ENCODE measurements at places on chromosomes 16 and 17.

GRCh38 chr17:73465953-73466230 is 154.1 kb upstream of the CDC42EP4 start:
- DNase-seq, result no peak

DNA sequence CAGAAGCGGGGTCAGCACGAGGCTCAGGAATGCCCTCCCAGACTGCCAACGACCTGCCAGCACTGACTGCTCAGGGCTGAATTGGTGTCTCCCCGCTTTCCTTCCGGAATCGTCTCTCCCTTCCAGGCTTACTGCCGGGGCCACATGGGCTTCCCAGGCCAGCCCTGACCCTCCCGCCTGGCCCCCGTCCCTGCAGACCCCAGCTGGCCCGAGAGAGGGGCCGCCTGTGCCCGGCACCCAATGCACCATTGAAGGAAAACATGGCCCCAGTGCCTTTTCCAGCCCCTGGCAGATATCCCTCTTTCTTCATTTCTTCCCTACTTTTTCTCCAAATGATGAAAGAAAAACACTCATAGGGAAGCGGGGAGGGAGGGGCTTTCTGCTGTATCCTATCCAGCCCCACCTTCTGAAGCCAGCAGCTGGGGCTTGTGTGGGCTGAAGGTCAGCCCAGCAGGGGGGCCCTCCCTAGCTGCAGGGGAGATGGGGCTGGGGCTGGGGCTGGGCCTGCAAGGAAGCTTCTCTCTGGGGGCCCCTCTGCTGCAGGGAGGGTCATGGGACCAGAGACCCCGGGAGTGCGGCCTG is 25.9 kb downstream of the ZNF469 start:
- no peak for DNase-seq

GRCh38 chr17:14739656-14740431 is 439.0 kb downstream of the HS3ST3B1 start:
- no peak for DNase-seq

DNA sequence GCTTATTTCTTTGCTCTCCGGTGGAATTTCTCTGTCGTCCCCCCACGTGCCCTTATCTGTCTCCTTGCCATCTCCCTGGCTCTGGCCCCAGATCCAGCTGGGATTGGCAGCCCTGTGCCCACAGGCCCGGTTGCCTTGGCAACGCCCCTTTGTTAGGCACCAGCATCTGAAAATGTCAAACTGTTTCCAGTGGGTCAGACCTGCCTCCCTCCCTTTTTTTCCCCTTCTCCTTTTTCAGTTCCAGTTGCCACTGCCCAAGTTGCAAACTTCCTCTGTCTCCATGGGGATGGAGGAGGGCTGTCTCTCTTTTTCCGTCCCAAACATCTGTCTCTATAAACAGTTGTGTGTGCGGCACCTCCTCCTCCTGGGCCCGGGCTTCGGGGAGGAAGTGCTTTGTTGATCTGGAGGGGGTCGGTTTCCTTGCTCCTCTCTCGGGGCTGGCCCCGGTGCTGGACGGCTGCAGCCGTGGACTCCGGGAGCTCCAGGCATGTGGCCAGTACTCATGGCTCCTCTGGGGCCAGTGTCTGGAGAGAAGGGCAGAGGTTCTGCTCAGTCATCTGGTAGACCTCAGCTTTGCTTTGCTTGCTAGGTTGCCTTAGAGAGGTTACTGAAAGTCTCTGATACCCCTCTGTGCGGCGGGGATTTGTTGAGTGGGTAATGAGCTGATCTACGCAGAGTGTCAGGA is 35.3 kb downstream of the SOCS3 start:
- DNase-seq, result peak; percentile 57

GRCh38 chr17:27862840-27863239 is 30.3 kb downstream of the LYRM9 start:
- no peak for DNase-seq

- no peak for DNase-seq
These were observed 1.9 kb downstream of the ELOB start for GRCh38 chr16:2775131-2775716.

DNA sequence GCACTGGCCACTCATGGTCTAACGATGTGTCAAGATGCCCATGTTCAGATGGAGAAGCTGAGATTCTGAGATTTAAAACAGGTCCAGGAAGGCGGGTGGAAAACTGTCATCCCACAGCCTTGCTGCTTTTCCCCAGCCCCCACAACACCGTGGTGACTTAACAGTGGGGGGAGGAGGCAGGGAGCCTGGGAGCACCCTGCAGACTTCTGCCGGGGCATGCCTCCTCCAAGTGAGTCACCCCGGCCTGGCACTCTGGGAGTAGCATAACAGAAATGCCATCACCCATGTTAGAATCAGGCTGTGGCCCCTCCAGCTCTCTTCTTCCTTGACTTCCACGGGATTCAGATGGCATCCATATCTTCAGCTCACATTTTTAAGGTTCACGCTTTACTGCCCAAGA is 164.8 kb downstream of the CBLN1 start:
- no peak for DNase-seq

GRCh38 chr17:41618341-41619035 is 5.9 kb downstream of the KRT17 start:
- no peak for DNase-seq

- no peak for DNase-seq
These were observed 136.1 kb downstream of the SPACA3 start for GRCh38 chr17:33127706-33128105.

GRCh38 chr16:9039210-9039609 is 52.2 kb upstream of the HAPSTR1 start:
- peak; percentile 24 for DNase-seq

DNA sequence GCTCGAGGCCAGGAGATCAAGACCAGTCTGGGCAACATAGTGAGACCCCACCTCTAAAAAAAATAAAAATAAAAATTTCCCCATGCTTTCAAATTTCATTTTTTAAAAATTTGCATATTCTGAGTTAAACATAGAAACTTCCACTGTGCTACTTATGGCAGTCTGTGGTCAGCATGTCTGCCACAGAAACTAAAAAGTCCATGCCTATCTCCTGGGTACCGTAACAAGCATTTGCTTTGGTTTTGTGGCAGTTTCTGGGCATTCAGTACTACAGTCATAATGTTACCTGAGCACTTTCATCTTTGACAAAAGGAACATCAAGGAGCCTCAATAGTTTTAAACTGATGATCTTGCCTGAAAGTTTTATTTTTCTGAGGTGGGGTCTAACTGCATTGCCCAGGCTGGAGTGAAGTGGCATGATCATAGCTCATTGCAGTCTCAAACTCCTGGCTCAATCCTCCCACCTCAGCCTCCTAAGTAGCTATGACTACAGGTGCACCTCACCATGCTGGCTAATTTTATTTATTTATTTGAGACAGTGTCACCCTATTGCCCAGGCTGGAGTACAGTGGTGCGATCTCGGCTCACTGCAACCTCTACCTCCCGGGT is 13.2 kb upstream of the ITGA2B start:
- DNase-seq, result no peak

GRCh38 chr17:27939474-27940465 is 46.6 kb upstream of the LYRM9 start:
- DNase-seq, result no peak

DNA sequence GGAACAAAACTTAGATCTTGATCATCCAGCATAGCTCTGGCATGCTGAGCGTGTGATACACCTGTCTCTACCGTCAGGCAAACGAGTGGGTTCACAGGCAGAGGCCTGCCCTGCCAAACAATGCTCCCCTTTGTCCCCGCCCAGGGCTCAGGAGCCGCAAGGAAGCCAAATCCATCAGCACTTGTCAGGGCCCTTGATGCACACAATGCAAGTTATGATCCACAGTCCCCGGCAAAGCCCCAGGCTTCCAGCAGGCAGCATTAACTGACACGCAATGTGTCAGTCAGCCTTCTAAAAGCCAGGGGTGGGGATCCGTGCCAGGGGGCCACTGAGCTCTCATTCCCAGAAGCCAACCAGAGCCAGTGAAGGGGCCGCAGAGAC is 460.9 kb downstream of the SLC39A11 start:
- DNase-seq, result no peak

GRCh38 chr17:65660947-65661346 is 99.5 kb upstream of the AXIN2 start:
- DNase-seq, result no peak

GRCh38 chr16:7013990-7014389 is 318.7 kb upstream of the RBFOX1 start:
- no peak for DNase-seq

GRCh38 chr16:49801290-49801689 is 54.6 kb downstream of the ZNF423 start:
- DNase-seq, result no peak

DNA sequence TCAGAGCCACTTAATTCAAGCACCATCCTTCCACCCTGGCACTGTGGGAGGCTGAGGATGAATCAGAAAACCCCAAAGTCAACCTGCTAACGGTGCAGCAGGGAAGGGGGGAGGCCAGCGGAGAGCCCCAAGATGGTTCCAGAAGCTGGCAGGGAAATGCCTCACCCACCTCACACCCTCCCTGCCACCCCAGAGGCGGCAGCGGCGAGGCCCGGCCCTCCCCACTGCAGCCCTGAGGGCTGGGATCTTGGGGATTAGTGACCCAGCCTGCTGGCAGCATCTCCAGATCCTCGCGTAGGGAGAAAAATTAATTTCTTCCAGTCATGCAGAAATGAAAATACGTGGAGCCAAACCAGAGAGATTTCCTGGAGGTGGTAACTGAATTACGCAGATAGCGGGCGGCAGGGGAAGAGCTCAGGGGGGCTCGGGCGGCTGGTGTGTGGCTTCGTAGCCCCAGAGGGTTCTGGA is 38.2 kb downstream of the CBFA2T3 start:
- no peak for DNase-seq

GRCh38 chr16:11836650-11837244 is 14.6 kb downstream of the RSL1D1 start:
- DNase-seq, result no peak

- no peak for DNase-seq
These were observed 949.6 kb downstream of the CDH11 start for GRCh38 chr16:64172226-64172625.

DNA sequence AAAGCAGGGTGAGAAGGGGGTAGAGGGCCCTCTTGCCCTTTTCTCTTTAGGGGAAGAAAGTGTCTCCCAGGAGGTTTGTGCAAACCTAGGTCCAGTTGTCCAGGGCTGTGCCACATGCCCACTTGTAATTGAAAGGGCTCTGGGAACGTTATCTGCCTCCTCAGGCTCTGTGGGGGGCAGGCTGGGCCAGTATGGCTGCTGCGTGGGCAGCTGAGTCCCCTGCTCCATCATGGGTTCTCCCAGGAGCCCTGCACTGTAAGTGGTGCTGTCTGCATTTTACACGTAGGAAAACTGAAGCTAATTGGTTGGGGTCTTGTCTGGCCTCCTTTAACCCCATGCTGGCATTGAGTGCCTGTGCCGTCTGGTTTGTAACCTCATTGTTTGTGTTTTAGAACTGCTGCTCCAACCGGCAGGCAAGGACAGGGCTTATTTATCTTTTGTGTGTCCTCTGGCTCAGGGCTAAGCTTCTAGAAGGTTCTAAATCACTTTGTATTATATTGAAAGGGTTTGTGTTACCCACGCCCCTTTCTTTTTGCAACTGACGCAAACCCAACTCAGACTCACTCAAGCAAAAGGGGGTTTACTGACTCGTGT is 117.7 kb upstream of the CIBAR2 start:
- no peak for DNase-seq

- DNase-seq, result no peak
These were observed 51.8 kb downstream of the C17orf67 start for GRCh38 chr17:56781906-56782305.

- no peak for DNase-seq
These were observed 347.9 kb downstream of the SEC14L1 start for GRCh38 chr17:77488531-77489238.

DNA sequence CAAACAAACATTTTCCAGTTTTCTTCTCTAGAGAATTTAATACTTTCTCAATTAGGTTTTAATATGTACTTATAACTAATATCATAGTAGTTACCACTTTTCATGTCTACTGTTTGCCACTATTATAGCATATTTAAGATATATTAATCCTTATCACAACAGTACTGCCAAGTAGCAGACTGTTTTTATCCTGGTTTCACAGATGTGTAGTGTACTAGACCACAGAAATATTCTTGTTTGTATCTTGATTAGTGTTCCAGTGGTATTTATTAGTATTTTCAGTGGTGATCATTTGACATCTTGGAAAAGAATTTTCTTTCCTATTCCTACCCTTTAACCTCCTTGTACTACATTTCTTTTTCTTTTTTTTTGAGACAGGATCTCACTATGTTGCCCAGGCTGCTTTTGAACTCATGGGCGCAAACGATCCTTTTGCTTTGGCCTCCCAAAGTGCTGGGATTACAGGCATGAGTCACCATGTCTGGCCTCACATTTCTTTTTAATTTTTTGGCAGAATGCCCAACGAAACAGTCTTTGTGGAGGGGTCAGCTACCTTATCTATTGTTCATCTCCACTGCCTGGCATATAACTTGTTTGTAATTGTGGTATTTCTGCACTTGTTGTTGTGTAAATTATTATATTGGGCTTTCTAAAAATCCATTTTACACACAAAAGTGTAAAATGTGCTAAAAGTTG is 27.2 kb downstream of the MAP2K4 start:
- no peak for DNase-seq

DNA sequence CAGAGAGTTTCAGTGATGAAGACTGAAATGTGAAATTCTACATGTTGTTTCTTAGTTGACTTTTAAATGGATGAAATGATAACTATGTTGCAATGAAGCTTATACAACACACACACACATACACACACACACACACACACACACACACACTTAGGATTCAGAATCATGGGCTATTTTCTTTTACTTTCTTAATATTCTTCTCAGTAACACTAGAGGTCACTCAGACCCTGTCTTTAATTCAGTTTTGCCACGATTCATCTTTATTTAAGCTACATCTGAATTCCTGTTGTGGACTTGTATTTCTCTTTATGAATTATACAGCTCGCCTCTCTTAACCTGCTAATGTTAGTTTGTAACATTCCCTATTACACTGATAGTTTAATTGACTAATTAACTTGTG is 109.6 kb upstream of the GOT2 start:
- DNase-seq, result no peak

DNA sequence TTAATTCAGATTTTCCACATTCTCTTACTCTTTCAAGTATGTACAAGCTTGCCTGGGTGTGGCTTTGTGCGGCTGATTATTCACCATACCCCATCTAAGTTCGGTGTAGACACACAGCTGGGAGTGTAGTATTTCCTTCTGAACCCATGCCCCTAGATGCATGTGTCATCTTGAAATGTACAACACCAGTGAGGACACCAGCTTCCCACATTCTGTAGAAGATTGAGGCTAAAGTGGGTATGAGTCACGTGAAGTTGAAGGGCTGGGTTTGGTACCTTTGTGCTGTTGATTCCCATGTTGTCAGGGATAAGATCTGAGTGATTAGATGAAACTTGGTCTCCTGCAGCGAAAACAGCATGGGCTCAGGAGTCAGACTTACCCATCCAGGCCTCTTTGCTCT is 14.6 kb upstream of the DHX8 start:
- no peak for DNase-seq

GRCh38 chr16:5333991-5334390 is 236.4 kb upstream of the EEF2KMT start:
- no peak for DNase-seq
